Effector memory CD8-positive, alpha-beta T cell (primary cell): ENCODE measurements at places on chromosomes 7 and 10.

GRCh38 chr10:54576541-54576940 lies 224.5 kb downstream of the PCDH15 start:
- no peak for DNase-seq

DNA sequence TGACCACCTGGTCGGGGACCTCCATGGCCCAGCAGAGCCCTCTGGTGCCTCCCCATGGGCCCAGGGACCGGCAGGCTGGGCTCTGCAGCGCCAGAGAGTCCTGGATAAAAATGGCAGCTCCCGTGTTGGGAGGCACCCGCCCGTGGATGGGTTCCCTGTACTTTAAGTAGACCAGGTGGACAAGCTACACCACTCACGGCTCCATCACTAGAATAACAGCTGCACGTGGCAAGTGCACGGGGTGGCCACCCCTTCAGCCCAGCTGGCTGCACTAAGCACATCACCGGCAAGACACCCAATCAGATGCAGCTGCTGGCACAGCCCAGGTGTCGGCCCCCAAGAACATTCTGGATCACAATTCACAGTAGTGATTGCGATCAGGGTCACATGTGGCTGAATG lies 69.8 kb downstream of the DIP2C start:
- no peak for DNase-seq

DNA sequence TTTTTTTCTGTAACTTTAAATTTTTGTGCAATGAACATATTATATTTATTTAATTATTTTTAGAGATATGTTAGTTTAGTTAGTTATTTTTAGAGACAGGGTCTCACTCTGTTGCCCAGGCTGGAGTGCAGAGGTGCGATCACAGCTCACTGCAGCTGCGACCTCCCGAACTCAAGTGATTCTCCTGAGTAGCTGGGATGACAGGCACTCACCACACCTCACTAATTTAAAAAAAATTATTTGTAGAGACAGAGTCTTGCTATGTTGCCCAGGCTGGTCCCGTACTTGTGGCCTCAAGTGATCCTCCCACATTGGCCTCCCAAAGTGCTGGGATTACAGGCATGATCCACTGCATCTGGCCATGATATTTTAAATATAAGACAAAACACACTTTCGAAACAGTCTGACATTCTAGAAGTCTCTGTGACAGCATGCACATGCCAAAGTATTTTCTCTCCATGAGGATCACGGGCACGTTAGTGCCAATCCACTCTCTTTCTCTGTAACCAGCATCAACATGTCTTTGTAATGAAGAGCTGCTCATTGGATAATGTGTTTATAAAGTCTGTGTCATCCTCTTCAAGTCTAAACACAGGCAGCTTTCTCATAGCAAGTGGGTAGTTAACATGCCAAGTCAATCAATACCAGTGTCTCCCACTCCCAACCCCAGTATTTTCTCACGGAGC lies 137.4 kb downstream of the GLI3 start:
- DNase-seq, result no peak

DNA sequence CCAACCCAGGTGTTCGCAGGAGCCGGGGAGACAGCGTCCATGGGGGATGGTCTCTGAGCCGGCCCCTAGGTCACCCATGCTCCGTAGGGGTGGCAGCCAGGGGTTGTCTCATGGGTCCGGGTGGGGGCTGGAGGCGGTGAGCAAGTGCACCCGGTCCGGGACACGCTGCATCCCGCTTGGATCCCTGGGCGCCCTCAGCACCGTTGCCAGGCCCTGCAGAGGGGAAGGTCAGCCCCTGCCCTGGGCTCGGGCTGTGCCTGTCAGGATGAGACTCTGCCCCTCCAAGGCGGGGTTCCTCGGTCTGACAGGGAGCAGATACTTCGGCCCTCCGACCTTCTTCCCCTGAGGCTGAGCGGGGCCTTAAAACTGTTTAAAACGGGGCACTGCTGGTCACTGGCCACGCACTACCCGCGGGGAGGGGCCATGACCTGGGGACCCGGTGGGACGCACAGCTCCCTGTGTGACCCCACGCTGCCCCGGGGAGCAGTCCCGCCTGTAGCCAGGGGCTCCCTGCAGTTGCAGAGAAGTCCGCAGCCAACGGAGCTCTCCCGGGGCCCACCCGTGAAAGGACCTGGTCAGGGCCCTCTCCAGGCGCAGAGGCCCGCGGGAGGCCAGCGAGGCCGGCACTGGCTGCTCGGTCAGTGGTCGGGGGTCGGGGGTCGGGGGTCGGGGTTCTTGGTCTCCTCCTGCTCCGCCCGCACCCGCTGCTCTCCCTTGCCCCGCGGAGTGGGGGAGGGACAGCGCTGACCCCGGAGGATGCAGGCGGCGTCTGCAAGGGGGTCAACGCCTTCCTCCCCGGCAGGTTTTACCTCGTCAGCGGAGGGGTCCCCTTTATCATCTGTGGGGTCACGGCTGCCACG lies 33.4 kb upstream of the KNDC1 start:
- DNase-seq, result no peak
